ENCODE measurements at places on chromosomes 6 and 20. TPM values are rescaled to one million over a fixed set of nuclear protein-coding genes. Genes with fewer than 3 reads are reported as not detected.

SSTR4 gene
- total RNA-seq: not detected

LY86 gene
- 1.7 TPM for total RNA-seq

CTAGE9 gene
- total RNA-seq: not detected

MAS1 gene
- total RNA-seq: not detected

MRPL2 gene
- 64.2 TPM for total RNA-seq

HRH3 gene
- not detected for total RNA-seq

NR2E1 gene
- total RNA-seq: not detected

ALDH8A1 gene
- 0.84 TPM for total RNA-seq

BPIFB1 gene
- total RNA-seq: not detected

TDRD6 gene
- not detected for total RNA-seq

PPP1R16B gene
- 128 TPM for total RNA-seq

SLC25A27 gene
- total RNA-seq: 0.35 TPM

FAM209B gene
- 1.3 TPM for total RNA-seq

TOMM34 gene
- 22.3 TPM for total RNA-seq

BTNL2 gene
- not detected for total RNA-seq

FOXA2 gene
- not detected for total RNA-seq

ZNF76 gene
- 61.8 TPM for total RNA-seq

LPA gene
- total RNA-seq: not detected

TAF4 gene
- total RNA-seq: 21.1 TPM

DACT2 gene
- total RNA-seq: 0.91 TPM

TNFAIP3 gene
- total RNA-seq: 86.7 TPM

KPNA5 gene
- 8.6 TPM for total RNA-seq

TAAR9 gene
- not detected for total RNA-seq

SLC26A8 gene
- total RNA-seq: not detected

ZC2HC1B gene
- total RNA-seq: 0.23 TPM

SNAP91 gene
- not detected for total RNA-seq

PHF1 gene
- total RNA-seq: 36.0 TPM

COL21A1 gene
- total RNA-seq: not detected

PLCB4 gene
- total RNA-seq: not detected

TSBP1 gene
- total RNA-seq: not detected

TBX18 gene
- total RNA-seq: not detected

PAQR8 gene
- 12.1 TPM for total RNA-seq

CHRNA4 gene
- not detected for total RNA-seq

ASCC3 gene
- 63.1 TPM for total RNA-seq

C6orf15 gene
- total RNA-seq: not detected

FAM83B gene
- total RNA-seq: not detected

BEND6 gene
- total RNA-seq: not detected

TMEM30A gene
- total RNA-seq: 54.4 TPM

OPRL1 gene
- 0.99 TPM for total RNA-seq

ANGPT4 gene
- total RNA-seq: not detected

SYCP2L gene
- 0.37 TPM for total RNA-seq

HSPA1A gene
- total RNA-seq: 137 TPM

RIMS4 gene
- total RNA-seq: not detected

MUCL3 gene
- total RNA-seq: not detected

DEFB124 gene
- not detected for total RNA-seq

WFDC5 gene
- total RNA-seq: not detected

SFTA2 gene
- not detected for total RNA-seq

KHDC1L gene
- 0.67 TPM for total RNA-seq

CDH4 gene
- not detected for total RNA-seq

RSPH9 gene
- total RNA-seq: not detected

All from activated CD8-positive, alpha-beta memory T cell treated with anti-CD3 and anti-CD28 coated beads, Interleukin-2, amount 10 ng/mL, durations not matched to agents 7 days and 5 days (primary cell).